ENCODE measurements at places on chromosomes 3 and 15.

- H3K4me3 ChIP-seq = no peak overlapping the region
- H3K27ac ChIP-seq = no peak overlapping the region
- H3K36me3 ChIP-seq = no peaks in the 10 kb centered on the region
- no peaks in the 10 kb centered on the region for H3K27me3 ChIP-seq
- DNase-seq = no peak
Observed at GRCh38 chr3:13706886-13707285, 158.0 kb downstream of the FBLN2 start.

GRCh38 chr3:48403533-48404439 lies 26.1 kb downstream of the PLXNB1 start:
- DNase-seq = no peak
- H3K4me3 ChIP-seq = no peak overlapping the region
- no peaks in the 10 kb centered on the region for H3K36me3 ChIP-seq
- H3K27me3 ChIP-seq = no peaks in the 10 kb centered on the region
- H3K4me1 ChIP-seq = no peaks in the 10 kb centered on the region
- no peak overlapping the region for H3K27ac ChIP-seq

GRCh38 chr3:79038057-79038456 lies 729.7 kb downstream of the ROBO1 start:
- H3K4me1 ChIP-seq = no peaks in the 10 kb centered on the region
- no peak overlapping the region for H3K4me3 ChIP-seq
- H3K36me3 ChIP-seq = no peaks in the 10 kb centered on the region
- no peak overlapping the region for H3K27ac ChIP-seq
- DNase-seq = no peak

DNA sequence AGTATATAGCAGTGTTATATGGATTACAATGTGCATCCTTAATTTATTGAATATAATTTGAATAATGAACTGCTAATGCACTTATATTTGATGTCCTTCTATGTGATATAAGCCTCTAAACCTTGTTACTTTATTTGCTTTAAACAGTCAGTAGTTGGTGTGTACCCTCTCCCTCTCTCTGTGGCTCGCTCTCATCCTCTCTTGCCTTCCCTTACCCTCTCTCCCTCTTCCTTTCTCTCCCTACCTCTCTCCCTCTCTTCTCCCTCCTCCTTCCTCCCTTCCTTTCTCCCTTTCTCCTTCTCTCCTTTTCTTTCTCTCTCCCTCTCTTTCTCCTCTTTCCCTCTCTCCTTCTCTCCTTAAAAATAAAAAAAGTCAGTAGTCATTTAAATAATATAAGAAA lies 28.9 kb downstream of the MGA start:
- H3K4me1 ChIP-seq = peaks cover 23% of the 10 kb centered on the region
- H3K36me3 ChIP-seq = no peaks in the 10 kb centered on the region
- DNase-seq = no peak
- no peak overlapping the region for H3K4me3 ChIP-seq
- no peak overlapping the region for H3K27ac ChIP-seq

DNA sequence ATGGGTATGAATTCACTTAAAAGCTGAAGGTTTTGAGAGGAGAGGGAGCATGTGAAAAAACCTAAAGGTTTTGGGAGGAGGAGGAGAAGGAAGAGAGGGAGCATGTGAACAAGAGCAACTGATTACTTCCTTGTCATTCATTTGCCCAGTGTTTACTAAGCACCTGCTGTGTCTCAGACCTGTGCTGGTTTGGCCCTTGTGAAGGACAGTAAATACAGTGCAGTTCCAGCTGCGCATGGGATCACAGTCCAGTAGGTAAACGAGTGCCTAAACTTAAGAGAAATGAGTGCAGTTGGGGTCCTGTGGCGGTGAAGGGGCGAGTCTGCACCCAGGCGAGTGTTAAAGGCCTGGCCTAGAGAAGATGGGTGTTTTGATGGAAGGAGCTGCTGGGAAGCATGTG lies 38.6 kb downstream of the IGF1R start:
- H3K4me1 ChIP-seq = peaks cover 18% of the 10 kb centered on the region
- no peak overlapping the region for H3K4me3 ChIP-seq
- H3K27ac ChIP-seq = no peak overlapping the region

DNA sequence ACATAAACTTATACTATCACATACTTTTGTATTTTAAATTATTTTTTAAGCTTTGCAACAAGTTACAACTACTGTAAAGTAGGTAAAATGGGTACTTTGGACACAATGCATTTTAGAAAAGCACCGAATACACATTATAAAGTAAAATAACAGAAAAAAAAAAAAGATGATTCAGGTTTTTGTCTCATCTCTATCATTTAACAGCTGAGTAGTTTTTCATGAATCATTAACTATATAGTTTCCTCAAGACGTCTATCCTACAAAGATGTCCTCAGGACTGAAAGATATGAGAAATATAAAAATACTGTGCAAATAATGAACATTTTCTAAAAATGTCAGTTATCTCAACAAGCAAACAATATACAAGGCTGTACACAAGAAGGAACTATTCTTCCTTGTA lies 46.9 kb downstream of the ANKRD28 start:
- H3K4me3 ChIP-seq = no peak overlapping the region
- no peak overlapping the region for H3K27ac ChIP-seq
- H3K27me3 ChIP-seq = no peaks in the 10 kb centered on the region
- H3K36me3 ChIP-seq = peaks cover 2% of the 10 kb centered on the region
- no peak for DNase-seq
- no peaks in the 10 kb centered on the region for H3K4me1 ChIP-seq

- no peak overlapping the region for H3K4me3 ChIP-seq
- no peaks in the 10 kb centered on the region for H3K4me1 ChIP-seq
- peaks cover 13% of the 10 kb centered on the region for H3K36me3 ChIP-seq
- no peaks in the 10 kb centered on the region for H3K27me3 ChIP-seq
Observed at GRCh38 chr3:141448606-141449220, 38.1 kb upstream of the RASA2 start.

DNA sequence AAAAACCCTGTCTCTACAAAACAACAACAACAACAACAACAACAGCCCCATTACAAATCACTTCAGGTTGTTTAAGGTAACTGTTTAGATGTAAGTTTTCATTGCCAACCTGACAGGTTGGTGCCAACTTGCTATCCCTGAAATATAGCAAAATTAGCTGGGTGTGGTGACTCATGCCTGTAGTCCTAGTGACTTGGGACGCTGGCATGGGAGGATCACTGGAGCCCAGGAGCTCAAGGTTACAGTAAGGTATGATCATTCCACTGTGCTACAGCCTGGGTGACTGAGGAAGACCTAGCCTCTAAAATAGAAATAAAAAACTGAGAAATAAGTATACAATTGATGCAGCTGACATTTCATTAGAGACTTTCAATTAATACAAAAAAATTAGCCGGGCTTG lies 36.0 kb upstream of the CDAN1 start:
- H3K27ac ChIP-seq = no peak overlapping the region
- H3K27me3 ChIP-seq = no peaks in the 10 kb centered on the region
- H3K4me1 ChIP-seq = no peaks in the 10 kb centered on the region
- peaks cover 61% of the 10 kb centered on the region for H3K36me3 ChIP-seq

GRCh38 chr15:98649472-98650416 lies 1.4 kb downstream of the IGF1R start:
- H3K4me1 ChIP-seq = peaks cover 31% of the 10 kb centered on the region
- H3K4me3 ChIP-seq = peak overlapping the region; percentile 83
- peak; percentile 29 for DNase-seq
- H3K27ac ChIP-seq = peak overlapping the region; percentile 0
- H3K27me3 ChIP-seq = peaks cover 34% of the 10 kb centered on the region

GRCh38 chr15:83444936-83445335 lies 2.2 kb upstream of the SH3GL3 start:
- peaks cover 16% of the 10 kb centered on the region for H3K4me1 ChIP-seq
- no peak overlapping the region for H3K4me3 ChIP-seq
- H3K27me3 ChIP-seq = peaks cover 43% of the 10 kb centered on the region
- no peaks in the 10 kb centered on the region for H3K36me3 ChIP-seq
- no peak for DNase-seq
- H3K27ac ChIP-seq = no peak overlapping the region

DNA sequence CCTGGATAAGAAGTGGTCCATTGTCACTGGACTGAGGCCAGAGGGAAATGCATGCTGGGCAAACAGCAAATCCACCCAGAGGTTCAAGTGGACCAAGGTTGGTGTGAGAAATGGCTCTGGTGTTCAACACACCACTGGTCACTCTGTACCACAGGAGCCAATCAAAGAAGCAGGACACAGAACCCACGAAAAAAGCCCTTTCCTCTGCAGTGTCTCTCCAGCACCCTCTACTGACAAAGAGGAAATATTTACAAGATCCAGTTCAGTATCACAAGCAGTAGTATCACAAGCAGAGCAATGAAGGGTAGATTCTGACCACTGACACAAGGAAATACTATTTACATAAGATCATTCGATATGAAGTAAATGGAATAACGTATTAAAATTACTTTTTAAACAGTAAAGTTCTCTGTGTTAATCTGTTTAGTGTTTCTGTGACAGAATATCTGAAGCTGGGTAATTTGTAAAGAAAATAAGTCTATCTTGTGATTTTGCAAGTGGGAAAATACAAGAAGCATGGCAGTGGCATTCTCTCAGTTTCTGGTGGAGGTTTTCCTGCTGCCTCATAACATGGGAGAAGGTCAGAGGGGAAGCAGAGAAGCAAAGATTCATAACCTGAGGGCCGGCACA lies 390.7 kb downstream of the EFHB start:
- no peaks in the 10 kb centered on the region for H3K27me3 ChIP-seq
- H3K36me3 ChIP-seq = no peaks in the 10 kb centered on the region
- no peak overlapping the region for H3K4me3 ChIP-seq
- H3K27ac ChIP-seq = no peak overlapping the region

- H3K4me1 ChIP-seq = no peaks in the 10 kb centered on the region
- no peak for DNase-seq
- no peak overlapping the region for H3K4me3 ChIP-seq
- H3K36me3 ChIP-seq = no peaks in the 10 kb centered on the region
Observed at GRCh38 chr3:61445924-61446323, 115.4 kb upstream of the PTPRG start.

- H3K27me3 ChIP-seq = no peaks in the 10 kb centered on the region
- peaks cover 11% of the 10 kb centered on the region for H3K4me1 ChIP-seq
- no peak overlapping the region for H3K4me3 ChIP-seq
- DNase-seq = no peak
Observed at GRCh38 chr3:156307704-156308103, 187.3 kb downstream of the KCNAB1 start.

- DNase-seq = no peak
- no peaks in the 10 kb centered on the region for H3K36me3 ChIP-seq
- no peak overlapping the region for H3K27ac ChIP-seq
- H3K27me3 ChIP-seq = no peaks in the 10 kb centered on the region
Observed at GRCh38 chr3:64351713-64352638, 126.7 kb upstream of the PRICKLE2 start.

- H3K36me3 ChIP-seq = peaks cover 66% of the 10 kb centered on the region
- DNase-seq = no peak
- H3K27ac ChIP-seq = no peak overlapping the region
- H3K27me3 ChIP-seq = no peaks in the 10 kb centered on the region
Observed at GRCh38 chr15:42267286-42267685, 5.7 kb upstream of the GANC start.

DNA sequence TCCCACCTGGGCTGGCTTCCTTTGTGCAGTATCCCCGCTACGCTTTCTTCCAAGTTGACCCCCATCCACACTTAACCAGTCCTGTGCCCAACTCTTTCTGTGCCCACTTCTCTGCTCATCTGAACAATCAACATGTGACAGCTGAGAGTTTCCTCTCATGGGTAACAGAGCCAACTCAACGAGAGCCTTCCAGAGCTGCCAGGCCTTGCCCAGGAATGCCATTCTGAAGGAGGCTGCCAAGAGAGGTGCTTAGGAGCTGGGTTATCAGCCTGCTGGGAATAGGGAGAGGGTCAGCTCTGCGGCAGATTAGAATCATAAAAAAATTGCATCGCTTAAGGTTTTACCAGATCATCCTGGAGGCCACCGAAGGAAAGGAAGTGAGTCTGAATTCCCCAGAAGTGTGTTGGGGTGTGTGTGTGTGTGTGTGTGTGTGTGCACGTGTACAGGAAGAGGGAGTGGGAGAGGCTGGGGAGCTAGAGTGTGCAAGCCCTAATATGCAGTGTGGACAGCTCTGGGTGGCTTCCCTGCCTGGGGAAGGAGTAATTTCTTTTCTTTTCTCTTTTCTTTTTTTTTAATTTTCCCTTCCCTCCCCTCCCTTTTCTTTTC lies 66.7 kb downstream of the ITGA11 start:
- no peak for DNase-seq
- H3K36me3 ChIP-seq = no peaks in the 10 kb centered on the region
- no peak overlapping the region for H3K27ac ChIP-seq
- no peak overlapping the region for H3K4me3 ChIP-seq
- H3K4me1 ChIP-seq = no peaks in the 10 kb centered on the region

GRCh38 chr3:23113455-23114171 lies 89.5 kb upstream of the UBE2E2 start:
- no peak overlapping the region for H3K4me3 ChIP-seq
- peaks cover 29% of the 10 kb centered on the region for H3K4me1 ChIP-seq
- H3K27ac ChIP-seq = no peak overlapping the region
- DNase-seq = peak; percentile 90

- no peaks in the 10 kb centered on the region for H3K27me3 ChIP-seq
- peaks cover 65% of the 10 kb centered on the region for H3K36me3 ChIP-seq
- no peak overlapping the region for H3K27ac ChIP-seq
Observed at GRCh38 chr15:41836713-41837454, 1.8 kb upstream of the PLA2G4B start.

DNA sequence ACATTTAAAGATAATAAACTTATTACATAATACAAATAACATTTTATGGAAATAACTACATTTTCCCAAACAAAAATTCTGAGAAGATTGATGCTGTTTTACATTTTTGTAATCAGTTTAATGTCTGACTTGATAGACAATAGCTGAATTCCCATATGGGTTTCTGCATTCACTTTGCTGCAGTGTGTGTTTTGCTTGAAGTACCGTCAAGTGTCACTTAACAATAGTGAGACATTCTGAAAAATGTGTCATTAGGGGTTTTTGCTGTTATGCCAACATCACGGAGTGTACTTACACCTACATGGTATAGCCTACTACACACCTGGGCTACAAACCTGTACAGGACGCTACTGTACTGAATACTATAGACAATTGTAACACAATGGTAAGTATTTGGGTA lies 57.5 kb downstream of the USF3 start:
- no peaks in the 10 kb centered on the region for H3K4me1 ChIP-seq
- H3K36me3 ChIP-seq = no peaks in the 10 kb centered on the region
- H3K4me3 ChIP-seq = no peak overlapping the region
- H3K27ac ChIP-seq = no peak overlapping the region

GRCh38 chr3:153448151-153448829 lies 286.3 kb downstream of the RAP2B start:
- H3K4me3 ChIP-seq = no peak overlapping the region
- H3K36me3 ChIP-seq = no peaks in the 10 kb centered on the region
- no peaks in the 10 kb centered on the region for H3K27me3 ChIP-seq
- H3K4me1 ChIP-seq = no peaks in the 10 kb centered on the region

DNA sequence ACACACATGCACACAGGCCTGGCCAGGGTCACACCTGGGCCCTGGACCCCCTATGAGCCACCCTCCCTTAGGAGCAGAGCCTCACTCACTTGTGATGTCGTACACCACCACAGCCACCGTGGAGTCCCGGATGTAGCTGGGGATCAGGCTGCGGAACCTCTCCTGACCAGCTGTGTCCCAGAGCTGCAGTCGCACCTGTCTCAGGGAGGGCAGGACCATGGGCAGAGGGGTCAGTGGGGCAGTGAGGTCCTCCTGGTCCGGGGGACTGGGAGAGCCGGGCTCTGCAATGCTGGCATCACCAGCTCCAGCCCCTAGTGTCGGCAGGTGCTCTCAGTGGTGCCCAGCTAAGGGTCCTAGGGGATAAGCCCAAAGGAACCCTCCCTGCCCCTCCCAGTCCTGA lies 35.6 kb downstream of the SRPRB start:
- no peaks in the 10 kb centered on the region for H3K4me1 ChIP-seq
- H3K36me3 ChIP-seq = no peaks in the 10 kb centered on the region
- no peak overlapping the region for H3K27ac ChIP-seq
- DNase-seq = no peak

- no peak overlapping the region for H3K27ac ChIP-seq
- DNase-seq = no peak
- no peak overlapping the region for H3K4me3 ChIP-seq
- H3K4me1 ChIP-seq = no peaks in the 10 kb centered on the region
Observed at GRCh38 chr3:187836823-187837770, 91.8 kb upstream of the BCL6 start.
